Esophagus squamous epithelium (tissue), 5 donors: ENCODE measurements at places on chromosomes 6 and 20.
A peak's percentile ranks its signal among the peaks of the same experiment; 100 is the strongest.

DNA sequence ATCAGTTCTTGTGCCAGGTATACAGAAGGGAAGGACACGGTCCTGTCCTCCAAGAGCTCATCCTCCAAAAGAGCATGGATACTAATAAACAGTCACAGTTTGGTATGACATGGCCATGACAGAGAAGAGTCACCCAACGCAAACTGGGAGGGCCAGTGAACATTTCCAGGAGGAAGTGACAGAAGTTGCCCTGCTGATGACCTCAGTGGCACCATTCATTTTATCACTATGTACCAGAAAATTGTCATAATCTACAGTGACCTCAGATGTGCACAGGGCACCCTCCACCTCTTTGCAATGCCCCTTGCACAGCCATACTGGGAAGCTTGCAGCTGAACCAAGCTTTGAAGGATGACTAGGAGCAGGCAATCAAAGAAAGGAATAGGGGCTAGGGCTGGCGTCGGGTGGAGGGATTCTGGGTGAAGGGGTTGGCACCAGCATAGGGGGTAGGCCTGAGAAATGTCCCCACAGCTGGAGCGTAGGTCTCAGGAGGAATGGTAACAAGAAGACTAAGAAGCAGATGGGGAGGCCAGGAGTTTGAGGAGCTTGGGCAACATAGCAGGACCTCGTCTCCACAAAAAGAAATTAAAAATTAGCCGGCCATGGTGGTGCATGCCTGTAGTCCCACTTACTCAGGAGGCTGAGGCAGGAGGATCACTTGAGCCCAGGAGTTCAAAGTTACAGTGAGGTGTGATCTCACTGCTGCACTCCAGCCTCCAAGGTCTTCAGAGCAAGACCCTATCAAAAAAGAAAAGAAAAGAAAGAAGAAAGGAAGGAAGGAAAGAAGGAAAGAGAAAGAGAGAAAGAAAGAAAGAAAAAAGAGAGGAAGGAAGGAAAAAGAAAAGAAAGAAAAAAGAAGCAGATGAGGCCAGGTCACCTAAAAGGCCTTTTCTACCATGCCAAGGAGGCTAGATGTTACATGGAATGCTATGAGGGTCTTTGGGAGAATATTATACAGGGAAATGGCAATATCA is 65.3 kb upstream of the SNX9 start:
- no peak for DNase-seq

- no peak for DNase-seq
Observed at GRCh38 chr6:168387426-168387825, 53.6 kb upstream of the SMOC2 start.

- DNase-seq, result peak; percentile 9
Observed at GRCh38 chr6:109690373-109690736, 647 bp downstream of the AK9 start.

DNA sequence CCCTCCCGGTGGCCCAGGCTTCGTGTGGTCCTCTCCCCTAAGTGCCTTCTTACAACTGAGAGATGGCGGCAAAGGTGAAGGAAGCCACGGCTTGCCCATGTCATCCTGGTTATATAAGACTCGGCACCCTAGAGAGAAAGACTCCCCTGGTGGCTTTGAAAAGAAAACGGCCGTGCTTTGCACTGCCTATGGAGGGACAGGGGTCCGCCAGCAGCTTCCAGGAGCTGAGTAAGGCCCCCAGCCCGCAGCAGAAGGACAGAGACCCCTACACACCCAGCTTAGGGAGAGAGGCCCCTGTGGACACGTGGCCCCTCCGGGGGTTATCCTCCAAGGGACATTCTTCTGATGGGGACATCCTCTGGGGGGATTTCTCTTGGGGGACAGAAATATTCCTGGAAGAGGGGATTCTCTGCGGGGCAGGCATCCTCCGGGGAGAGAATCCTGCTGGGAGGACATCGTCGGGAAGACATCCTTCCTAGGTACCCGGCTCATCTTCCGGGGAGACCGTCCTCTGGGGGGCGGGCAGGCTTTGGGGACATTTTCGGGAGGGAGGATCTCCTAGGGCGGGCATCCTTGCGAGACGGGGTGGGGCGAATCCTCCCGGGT is 511 bp upstream of the OGFR start:
- DNase-seq, result no peak

- DNase-seq, result no peak
Observed at GRCh38 chr6:19835605-19836004, 1.6 kb upstream of the ID4 start.

- no peak for DNase-seq
Observed at GRCh38 chr6:11335826-11336225, 103.4 kb upstream of the NEDD9 start.

GRCh38 chr20:25859649-25860530 is 163.2 kb upstream of the ZNF337 start:
- no peak for DNase-seq

DNA sequence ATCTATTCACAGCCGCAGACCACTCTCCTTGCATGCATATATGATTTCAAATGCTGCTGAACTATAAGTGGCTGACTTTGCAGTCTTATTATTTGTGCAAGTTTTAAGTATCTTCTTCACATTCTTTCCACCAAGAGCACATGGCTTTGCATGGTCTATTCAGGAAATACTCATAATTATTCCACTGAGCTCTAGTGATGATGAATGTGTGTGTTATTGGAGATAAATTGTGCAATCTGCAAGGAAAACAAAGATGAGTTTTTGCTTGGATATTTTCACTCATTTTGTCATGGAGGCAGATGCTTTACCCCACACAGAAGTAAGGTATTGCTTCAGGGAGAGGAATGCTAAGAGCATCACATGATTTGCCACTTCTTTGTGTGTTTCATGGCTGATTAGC is 764.6 kb downstream of the TBC1D32 start:
- DNase-seq, result no peak

GRCh38 chr6:68007717-68008116 is 627.4 kb upstream of the ADGRB3 start:
- no peak for DNase-seq
